ENCODE measurements at places on chromosomes 13 and 19.

DNA sequence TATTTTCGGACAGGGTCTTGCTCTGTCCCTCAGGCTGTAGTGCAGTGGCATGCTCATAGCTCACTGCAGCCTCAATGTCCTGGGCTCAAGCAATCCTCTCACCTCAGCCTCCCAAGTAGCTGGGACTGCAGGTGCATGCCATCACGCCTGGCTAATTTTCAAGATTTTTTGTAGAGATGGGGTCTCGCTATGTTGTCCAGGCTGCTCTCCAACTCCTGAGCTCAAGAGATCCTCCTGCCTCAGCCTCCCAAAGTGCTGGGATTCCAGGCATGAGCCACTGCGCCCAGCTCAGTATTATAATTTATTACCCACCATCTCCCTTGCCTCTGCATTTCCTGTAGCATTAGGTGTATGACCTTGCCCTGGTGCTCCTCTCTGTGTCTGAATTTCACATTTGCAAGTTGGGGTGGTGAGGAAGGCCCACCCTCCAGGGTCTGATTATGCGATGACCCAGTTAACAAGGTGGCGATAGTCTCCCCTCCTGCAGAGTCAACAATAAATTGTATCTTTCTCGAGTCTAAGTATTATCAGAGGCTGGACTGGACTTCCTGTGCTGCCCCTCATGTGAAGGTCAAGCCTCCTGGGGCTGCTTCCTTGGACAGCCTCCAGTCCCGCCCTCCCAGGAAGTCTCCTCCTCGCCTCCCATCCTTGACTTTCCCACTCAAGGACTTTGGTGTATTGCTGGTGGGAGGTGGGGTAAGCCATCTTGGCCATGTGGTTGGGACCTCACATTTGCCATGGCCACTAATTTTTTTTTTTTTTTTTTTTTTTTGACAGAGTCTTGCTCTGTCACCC lies 1.5 kb upstream of the TUBB4A start:
- no peak for DNase-seq

- DNase-seq, result no peak
Measured at GRCh38 chr19:49016067-49016839, 638 bp downstream of the LHB start.

DNA sequence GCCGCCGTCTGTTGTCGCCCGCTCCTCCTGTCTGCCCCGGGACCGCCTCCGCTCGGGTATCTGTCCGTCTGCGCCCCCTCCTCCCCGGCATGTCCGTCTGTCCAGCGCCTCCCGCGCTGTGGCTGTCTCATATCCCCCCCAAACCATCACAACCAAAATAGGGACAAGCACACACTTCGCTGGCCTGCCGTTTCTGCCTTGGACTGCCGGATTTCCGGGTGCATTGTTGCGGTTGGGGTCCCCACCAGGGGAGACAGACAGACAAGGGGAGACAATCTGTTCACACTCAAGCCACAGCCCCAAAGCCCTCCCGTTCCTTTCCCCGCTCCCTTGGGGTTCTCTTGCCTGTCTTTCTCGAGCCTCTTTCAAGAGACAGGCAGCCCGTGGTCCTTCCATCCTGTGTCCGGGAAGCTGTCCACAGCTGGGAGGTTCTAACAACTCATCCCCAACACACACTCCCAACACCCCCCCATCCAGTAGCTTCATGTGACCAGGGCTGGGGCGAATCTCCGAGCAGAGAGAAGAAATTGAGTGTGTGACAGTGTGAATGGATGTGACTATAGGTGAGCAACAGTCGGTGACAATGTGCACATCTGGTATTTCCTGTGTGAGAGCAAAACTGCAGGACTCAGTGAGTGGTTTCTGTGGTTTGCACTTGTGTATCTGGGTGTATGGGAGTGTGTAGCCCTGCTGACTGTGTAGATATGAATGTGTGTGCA lies 16.5 kb upstream of the FOSB start:
- peak; percentile 81 for DNase-seq

DNA sequence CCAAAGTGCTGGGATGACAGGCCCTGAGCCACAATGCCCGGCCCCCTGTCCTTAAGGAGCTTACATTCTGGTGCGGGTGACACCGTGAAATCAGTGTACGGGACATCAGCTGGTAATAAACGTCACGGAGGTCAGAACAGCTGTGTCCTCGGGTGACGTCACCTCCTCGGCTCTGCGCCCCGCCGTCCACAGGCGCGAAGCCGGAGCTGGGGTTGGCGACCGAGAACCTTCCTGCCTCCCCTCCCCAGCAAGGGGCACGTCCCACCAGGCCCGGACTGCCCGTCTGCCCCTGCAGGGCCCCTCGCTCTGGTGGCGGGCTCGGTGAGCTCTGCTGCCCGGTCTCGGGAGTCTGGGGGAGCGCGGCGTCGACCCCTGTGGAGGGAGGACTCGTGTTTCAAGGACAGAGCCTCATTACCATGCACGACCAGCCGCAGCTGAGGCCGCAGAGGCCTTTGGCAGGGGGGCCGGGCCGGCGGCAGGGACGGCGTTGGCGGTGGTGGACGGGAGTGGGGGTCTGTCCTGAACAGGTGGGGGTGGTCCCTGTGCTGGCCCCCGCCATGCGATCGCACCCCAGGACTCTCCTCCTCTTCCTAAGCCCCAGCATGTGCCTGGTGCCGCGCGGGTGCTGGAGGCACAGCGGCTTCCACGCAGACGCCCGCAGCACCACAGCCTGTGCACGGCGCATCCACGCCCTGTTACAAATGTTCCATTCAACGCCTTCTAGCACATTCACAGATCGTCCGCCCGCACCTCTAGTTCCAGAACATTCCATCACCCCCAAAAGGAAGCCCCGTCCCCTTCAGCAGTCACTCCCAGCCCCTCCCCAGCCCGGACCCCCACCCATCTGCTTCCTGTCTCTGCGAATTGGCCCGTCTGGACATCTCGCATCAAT lies 5.4 kb downstream of the LINGO3 start:
- peak; percentile 21 for DNase-seq

- DNase-seq, result no peak
Measured at GRCh38 chr19:56837492-56838023, 3.0 kb downstream of the PEG3 start.

DNA sequence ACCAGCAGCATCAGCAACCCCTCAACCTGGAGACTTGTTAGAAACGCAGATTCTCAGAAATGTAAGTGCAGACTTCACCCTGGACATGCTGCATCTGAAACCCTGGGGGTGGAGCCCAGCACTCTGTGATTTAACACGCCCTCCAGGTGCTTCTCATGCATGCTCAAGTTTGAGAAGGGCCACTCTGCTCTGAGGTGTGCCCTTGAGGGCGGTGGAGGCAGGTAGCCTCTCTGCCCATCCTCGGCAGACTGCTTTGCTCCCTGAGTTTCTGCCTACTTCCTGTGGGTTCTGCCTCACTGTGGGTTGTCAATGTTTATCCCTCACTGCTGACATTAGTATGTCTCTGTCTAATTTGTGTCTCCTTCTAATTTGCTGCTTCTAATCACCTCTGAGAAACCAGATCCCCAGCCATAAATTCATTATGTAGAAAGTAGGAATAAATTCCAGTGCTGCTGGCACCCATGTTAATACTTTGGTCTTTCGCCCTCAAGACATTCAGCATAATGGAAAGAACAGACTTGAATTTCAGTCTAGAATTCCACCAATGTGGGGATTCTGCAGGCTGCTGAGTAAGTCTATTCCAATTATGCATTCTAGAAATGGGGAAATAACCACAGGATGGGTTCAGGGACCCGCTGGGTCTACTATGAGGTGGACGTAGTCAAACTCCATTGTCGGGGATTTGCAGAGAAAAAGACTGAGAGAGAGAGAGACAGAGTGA lies 51.3 kb upstream of the CYSLTR2 start:
- no peak for DNase-seq

Measured in CD4-positive, alpha-beta memory T cell (primary cell).